ENCODE measurements at places on chromosomes 4 and X.

- no peak for DNase-seq
These were observed 31.0 kb upstream of the PLK4 start for GRCh38 chr4:127849505-127850234.

DNA sequence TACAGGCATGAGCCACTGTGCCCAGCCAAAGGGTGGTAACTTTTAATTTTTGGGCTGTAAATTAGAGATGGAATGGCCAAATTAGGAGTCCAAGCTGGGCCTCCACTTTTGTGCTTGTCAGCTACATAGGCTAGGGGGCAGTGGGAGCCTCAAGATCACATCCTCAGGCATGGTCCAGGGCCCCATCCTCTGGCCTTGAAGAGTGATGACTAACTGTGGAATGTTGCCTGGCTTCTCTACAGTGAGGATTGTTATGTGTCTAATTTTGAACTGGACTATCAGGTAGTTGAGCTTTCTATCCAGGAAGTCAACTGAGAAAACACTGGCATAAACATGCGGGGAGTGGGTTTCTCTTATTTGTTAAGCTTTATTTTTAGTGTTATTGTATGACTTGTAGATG is 33.0 kb downstream of the CCNG2 start:
- no peak for DNase-seq

- DNase-seq, result no peak
These were observed 601 bp upstream of the FGFBP2 start for GRCh38 chr4:15963576-15963975.

DNA sequence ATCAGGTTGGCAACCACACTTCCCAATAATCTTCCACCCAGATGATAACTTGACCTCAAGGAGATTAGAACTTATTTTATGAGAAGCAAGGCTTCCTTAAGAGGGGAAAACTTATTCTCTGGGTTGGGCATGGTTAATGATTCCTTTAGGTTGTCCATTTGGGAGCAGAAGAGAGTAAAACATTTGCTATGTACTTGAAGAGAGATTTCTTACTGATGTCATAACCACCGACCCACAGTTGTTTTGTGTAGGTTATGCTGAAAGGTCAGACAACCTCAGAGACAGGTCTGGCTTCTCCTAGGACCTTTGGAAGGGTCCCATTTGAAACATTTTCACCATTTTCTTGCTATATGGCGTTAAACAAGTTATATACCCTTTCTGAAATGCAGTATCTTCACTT is 56.1 kb downstream of the FAM114A1 start:
- no peak for DNase-seq

DNA sequence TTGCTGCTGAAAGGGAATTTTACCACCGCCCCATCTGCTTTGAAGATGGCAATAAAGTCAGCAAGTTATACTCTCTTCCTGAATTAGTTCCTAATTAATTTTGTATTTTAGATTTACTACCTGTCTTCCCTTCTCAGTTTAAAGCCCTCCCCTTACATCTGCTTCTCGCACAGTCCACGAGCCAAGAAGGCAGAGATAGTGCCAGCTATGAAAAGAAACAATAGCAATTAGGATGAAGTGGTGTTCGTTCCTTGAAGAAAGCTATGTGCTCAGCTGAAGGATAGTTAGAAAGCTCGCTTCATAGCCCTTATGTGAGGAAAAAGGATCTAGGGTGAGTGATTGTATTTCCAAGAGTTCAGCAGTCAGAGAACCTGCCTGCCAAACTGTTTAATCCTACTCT is 1678.8 kb upstream of the TENM3 start:
- no peak for DNase-seq

- no peak for DNase-seq
These were observed 429.3 kb downstream of the AFF2 start for GRCh38 chrX:148929686-148930085.

- DNase-seq, result no peak
These were observed at the start of gene SPOCK3 for GRCh38 chr4:167234316-167234881. TSS of gene SPOCK3 (minus strand) at chr4:167234494.

- DNase-seq, result no peak
These were observed 2691.0 kb downstream of the PCDH7 start for GRCh38 chr4:33411182-33411581.

- DNase-seq, result no peak
These were observed 1430.0 kb downstream of the ARAP2 start for GRCh38 chr4:34814266-34814665.

DNA sequence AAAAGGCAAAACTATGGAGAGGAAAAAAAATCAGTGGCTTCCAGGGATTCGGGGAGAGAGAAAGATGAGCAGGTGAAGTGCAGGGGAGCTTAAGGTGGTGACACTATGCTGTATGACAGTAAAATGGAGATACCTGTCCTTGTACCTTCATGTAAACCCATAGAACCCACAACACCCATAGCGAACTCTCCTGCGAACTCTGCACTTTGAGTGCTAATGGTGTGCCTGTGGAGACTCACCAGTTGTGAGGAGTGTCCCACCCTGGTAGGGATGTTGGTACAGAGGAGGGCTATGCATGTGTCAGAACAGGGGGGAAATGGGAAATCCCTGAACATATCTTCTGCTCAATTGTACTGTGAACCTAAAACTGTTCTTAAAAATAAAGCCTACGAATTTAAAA is 42.8 kb downstream of the HMX1 start:
- DNase-seq, result no peak

DNA sequence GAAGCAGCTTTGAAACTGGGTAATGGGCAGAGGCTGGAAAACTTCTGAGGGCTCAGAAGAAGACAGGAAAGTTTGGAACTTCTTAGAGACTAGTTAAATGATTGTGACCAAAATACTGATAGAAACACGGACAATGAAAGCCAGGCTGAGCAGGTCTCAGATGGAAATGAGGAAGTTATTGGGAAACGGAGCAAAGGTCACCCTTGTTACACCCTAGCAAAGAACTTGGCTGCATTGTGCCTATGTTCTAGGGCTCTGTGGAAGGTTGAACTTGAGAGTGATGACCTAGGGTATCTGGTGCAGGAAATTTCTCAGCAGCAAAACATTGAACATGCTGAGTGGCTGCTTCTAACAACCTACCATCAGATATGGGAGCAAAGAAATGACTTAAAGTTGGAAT is 50.8 kb upstream of the FBXW7 start:
- no peak for DNase-seq

DNA sequence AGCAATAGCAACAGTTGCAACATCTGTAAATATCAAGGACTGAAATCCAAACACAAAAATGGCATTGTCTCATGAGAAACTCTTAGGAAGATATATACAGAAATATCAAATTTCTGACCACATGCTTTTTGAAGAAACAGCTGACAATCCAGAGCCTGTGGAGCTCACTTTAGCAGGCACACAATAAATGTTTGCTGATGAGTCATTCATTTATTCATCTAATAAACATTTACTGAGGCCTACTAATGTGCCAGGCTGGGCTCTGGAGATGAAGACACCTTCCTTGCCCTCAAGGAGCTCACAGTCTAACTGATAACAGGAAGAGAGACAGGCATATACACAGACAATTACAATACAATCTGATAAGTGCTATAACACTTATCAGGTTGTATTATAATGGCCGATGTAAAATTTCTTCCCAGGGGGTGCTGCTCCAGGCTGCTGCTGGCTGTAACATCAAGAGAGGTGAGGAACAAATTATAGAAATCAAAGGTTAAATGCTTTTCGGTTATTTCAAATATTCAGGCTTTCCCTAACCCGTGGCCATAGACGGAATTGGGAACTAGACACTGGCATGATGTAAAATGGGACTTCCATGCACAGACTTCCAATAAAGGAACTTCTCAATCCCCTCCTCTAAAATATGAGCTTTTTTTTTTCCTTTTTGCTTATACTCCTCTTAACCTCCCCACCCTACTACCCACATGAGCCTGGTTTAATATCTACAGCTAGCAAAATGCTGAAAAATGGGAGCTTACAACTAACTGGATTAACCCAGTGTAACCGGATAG is 16.8 kb upstream of the ZCCHC13 start:
- DNase-seq, result no peak

GRCh38 chrX:85378461-85378860 is 1.0 kb downstream of the POF1B start:
- no peak for DNase-seq

GRCh38 chrX:19544693-19545305 is 29.5 kb upstream of the MAP3K15 start:
- peak; percentile 63 for DNase-seq
